ENCODE measurements at places on chromosomes 3 and 15.
A peak's percentile ranks its signal among the peaks of the same experiment; 100 is the strongest.

DNA sequence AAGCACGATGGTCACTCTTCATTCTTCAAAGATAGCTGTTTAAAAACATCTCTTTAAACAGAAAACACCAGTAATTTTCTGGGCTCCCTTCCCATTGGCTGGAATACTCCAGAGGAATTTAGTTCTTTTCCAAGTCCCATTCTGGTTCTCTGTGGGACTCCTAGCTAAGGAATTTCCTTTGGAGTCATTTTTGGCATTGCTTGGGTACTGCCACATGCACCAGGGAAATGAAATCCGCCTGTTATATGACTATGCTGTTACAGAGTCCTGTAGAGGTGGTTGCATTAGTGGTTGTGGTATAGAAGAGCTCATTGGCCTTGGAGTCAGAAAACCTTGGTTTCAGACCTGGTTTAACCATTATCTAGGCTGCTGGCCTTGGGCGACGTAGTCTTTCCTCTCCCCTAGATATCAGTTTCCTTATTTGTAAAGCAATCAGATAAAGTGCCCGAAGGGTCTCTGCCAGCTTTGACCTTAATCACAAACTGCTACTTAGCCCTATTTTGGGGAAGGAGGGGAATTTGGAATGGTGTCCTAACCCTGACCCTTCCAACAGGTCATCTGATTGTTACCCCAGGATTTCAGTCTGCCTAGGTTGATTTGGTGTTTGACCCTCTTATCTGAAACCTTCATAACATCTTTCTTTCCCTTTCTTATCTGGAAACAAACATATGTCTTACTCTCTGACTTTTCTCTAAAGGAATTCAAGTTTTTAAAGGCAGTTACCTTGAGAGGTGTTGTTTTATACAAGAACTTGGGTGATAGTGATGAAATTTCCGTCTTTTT is 13.4 kb downstream of the RTP1 start:
- DNase-seq, result peak; percentile 37

DNA sequence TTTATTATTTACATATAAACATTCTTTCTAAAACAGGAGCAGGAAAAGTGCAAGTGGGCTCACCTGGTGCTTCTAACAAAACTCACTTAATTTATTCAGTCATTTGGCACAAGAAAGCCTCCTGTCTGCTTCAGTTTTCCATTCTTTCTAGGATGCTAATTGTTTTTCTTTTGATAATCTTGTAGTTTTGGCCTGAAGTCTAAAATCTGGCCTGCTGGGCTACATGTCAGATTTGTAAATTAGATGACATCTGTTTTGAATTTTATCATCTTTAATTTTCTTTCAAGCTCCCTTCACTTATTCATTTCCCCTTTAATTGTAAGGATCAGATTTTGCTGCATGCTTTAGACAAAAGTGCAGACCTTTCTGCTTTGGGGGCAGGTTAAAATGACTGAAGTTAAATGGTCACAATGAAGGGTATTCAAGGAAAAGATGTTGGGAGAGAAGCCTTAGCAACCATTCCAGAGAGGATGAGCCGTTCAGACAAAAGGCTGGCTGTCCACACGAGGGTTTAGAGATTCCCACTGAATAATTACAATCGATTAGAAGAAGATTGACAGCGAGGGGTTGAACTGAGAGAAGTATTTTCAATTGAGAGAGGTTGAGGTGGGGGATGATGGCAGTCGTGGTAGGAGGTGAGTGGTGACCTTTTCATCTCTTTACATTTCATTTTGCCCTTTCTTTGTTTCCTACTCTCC is 59.9 kb upstream of the PTX3 start:
- DNase-seq, result no peak

GRCh38 chr3:187822402-187822801 is 77.1 kb upstream of the BCL6 start:
- no peak for DNase-seq

GRCh38 chr3:30934208-30934550 is 39.7 kb upstream of the GADL1 start:
- DNase-seq, result peak; percentile 20

- no peak for DNase-seq
Measured at GRCh38 chr15:53209396-53210042, 419.4 kb upstream of the ONECUT1 start.

GRCh38 chr15:58340176-58340575 is 91.6 kb upstream of the LIPC start:
- DNase-seq, result no peak

DNA sequence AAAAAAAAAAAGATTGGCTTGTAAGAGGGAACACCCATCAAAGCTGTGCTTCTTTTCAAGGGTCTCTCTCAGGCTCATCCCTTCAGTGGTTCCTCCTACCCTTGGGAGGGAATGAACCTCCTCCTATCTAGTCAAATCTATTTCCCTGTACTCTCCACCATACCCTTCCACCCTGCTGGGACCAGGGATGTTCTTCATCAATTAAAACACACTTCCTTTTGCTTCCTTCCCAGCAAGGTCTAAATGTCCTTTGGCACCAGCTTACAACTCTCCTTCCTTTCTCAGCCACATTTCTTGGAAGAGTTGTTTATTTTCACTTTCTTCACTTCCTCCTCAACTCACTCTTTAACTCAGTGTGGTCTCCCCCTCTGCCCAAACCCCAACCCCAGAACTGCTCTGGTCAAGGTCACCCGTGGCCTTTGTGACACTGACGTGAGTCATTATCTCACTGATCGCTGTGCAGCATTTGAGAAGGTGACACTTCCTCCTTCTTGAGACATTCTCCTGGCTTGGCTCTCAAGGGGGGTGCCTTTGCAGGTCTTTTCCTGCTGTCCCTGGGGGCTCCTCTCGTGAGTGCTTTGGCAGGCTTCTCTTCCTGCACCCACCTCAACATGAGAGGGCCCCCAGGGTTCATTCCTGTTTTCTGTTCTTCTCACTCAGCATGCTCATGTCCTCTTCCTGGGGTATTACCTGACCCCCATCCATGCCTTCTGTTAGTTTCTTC is 210.5 kb upstream of the TLE3 start:
- DNase-seq, result no peak

DNA sequence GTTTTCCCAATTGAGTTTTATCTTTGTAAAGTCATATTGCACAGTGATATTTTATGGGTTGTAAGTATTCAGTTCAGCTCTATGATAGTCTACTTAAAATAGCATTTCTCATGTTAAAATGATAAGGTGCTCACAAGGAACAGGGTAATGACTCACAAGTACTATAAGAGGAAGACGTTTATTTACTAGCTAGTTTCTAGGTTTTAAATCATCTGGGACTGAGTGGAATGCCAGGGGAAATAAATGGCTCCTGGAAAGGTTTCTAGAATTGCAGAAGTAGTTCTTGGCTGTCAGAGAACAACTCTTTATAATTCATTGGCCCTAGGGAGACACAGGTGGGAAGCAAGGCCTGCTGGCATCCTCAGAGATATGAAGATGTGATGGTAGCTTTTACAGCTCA is 112.8 kb downstream of the CHDH start:
- no peak for DNase-seq

DNA sequence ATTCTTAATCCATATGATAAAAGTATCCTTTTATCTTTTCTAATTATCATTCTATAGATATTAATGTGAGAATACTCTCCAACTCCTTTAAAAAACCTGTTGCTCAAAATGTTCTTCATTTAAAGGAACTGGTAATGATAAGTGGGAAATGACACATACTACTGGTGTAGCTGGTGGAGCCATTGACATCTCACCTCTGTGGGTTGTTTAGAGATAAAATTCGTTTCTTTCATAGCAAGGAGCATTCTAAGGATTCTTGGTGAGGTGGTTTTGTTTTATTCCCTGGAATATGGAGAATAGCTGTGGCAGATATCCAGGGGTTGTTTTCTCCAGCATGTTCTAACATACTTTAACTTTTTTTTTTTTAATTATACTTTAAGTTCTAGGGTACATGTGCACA is 299.8 kb upstream of the THBS1 start:
- no peak for DNase-seq

- DNase-seq, result no peak
Measured at GRCh38 chr3:136634821-136635220, 117.4 kb downstream of the STAG1 start.

- DNase-seq, result no peak
Measured at GRCh38 chr3:156732261-156732660, 57.9 kb downstream of the TIPARP start.

DNA sequence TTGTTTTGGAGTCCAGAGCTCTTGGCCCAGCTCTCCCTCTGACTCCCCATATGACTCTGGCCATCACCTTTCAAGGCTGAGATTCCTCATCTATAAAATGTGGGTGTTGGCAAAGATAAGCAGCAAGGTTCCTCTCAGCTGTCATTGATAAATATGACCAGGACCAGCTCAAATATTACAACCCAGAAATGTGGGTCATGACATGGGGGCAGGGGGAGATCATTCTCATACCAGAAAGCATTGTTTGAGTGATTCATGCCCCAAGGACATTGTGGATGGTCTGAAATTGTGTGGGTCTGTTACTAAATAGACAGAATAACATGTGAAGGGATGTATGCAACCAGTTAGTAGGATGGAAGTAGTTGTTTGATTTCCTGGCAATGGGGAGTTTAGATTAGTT is 13.9 kb downstream of the UPK1B start:
- DNase-seq, result no peak

- DNase-seq, result no peak
Measured at GRCh38 chr15:91408476-91409076, 308.5 kb downstream of the SV2B start.

DNA sequence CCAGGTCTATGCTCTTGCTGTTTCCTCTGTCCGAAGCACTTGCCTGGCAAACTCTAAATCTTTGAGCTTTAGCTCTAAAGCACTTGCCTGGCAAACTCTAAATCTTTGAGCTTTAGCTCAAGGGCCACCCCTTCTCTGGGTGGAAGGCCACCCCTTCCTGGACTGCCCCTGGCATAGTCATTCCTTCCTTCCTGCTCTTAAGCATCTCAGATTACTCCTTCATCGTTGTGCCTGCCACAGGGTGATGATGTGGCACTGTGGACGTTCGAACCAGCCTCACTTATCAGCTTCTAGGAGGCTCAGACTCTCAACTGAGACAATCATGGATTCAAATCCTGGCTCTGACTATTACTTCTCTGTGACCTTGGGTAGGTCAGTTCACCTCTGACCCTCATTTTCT is 10.5 kb upstream of the CRABP1 start:
- DNase-seq, result no peak

DNA sequence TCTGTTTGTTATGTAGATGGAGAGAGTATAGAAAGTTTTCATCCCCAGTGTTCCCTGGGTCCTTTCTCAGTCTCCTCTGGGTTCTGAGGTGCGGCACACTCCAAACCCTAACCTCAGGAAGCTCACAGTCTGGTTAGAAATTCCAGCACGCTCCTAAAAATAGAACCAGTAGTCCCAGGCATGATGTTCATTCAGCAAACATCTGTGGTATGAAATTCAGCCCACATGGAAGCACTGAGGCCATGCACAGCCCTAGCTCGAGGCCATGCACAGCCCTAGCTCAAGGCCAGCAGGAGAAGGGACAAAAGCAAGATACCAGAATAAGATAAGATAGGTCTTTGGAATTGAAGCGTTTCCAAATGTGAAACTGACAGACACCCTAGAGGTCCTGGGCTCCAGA is 82.3 kb upstream of the OXTR start:
- DNase-seq, result no peak

DNA sequence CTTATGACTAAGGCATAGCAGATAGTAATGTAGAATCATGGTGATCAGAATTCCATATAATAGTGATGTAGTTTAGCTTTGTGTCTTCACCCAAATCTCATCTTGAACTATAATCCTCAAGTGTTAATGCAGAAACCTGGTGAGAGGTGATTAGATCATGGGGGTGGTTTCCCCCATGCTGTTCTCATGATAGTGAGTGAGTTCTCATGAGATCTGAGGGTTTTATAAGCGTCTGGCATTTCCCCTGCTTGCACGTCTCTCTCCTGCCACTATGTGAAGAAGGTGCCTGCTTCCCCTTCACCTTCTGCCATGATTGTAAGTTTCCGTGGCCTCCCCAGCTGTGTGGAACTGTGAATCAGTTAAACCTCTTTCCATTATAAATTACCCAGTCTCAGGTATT is 138.7 kb upstream of the CBLB start:
- no peak for DNase-seq

DNA sequence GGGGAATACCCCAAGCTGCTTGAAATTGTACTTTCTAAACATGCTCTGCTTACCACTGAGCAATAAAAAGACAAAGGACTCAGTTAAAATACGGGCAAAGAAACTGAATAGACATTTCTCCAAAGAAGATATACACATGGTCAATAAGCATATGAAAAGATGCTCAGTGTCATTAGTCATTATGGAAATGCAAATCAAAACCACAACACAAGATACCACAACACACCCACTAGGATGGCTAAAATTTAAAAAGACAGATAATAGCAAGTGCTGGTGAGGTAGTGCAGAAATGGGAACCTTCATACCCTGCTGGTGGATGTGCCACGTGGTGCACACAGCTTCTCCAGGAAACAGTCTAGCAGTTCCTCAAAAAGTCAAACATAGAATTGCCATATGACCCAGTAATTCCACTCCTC is 21.3 kb downstream of the LRIG1 start:
- DNase-seq, result no peak

DNA sequence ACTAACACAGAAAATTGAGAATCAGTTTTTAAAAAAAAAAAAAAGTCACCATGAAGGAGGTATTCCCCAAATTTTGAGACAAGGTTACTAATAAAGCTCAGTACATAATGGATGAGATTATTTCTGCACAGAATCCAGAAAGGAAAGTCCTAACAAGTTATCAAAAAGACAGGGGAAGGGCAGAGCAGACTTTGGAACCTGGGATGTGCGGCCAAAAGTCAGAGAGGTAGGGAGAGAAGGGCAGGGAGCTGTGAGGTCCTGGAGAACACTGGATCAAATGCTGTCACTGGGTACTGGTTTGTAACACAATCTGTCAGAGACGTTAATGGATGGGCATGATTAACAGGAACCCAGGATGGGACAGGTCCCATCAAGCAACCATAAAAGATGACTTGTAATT is 12.2 kb upstream of the LACTB start:
- DNase-seq, result no peak

GRCh38 chr15:41977757-41978383 is 5.5 kb upstream of the EHD4 start:
- DNase-seq, result no peak

DNA sequence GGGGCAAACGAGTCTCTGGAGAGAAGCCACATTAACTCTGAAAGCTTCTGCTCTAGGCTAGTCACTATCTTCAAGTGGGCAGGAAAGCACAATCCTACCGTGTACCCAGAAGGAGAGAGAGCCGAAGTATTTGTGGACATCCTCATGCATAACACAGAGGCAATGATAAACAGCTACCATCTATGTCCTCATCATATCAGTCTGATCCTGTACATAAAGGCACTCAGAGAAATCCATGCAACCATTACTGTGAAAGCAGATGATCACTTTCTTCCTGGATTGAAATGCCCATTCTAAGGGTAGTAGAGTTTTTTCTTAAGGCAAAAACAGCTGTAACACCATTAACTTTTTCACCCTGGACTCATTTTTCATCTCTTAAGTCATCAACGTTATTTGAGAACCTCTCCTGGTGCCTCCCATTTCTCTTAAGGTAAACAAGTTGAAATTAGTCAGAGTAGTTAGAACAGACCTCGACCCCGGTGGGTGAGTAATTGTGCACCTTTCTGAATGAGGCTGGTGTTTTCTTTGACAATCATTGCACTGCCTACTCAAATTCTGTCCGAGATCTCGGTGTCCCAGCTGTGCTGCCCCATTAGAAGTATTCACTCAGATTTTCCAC is 327.4 kb downstream of the SHQ1 start:
- no peak for DNase-seq

All from testis (tissue), 5 donors.